ENCODE measurements at places on chromosomes 5 and 9. TPM values are rescaled to one million over a fixed set of nuclear protein-coding genes. Genes with fewer than 3 reads are reported as not detected.

GRCh38 chr9:123250504-123250903, 17.9 kb downstream of the STRBP start:
- no peaks in the 10 kb centered on the region for H3K4me1 ChIP-seq
- no peak overlapping the region for H3K4me3 ChIP-seq
- DNase-seq, result no peak

The LHX3 gene
- not detected for total RNA-seq

The LRRTM2 gene
- total RNA-seq, result 1.3 TPM

DNA sequence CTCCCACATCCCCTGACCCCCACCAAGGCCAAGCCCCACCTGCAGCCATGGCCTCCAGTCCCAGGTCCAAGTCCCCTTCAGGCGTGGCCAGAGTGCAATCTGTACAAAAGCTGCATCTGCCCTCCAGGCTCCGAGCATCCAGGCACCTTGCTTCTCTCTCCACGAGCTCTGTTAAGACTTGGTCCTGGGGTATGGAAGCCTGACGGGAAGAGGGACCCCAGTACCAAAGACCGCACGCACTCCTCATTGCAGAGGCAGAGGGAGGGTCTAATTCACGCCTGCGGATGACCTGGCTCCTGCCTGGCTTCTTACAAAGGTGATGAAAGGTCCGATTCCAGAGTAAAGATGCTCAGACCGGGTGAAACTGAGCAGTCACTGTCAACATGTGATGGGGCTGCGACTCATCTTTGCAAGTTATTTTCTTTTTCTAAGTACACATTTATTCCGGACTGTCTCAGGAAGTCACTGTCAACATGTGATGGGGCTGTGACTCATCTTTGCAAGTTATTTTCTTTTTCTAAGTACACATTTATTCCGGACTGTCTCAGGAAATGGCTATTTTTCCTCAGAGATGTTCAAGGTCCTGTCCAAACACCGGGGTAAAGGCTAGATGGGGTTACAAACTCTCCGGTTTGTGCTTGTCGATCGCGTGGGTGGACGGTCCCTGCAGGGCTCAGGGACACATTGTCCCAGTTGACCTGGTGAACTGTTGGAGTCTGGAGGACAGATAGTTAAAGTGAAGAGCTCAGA, 252.0 kb upstream of the IRX4 start:
- peak; percentile 46 for DNase-seq
- H3K4me3 ChIP-seq, result no peak overlapping the region

The MAP3K1 gene
- 10.3 TPM for total RNA-seq

The STPG3 gene
- total RNA-seq, result not detected

DNA sequence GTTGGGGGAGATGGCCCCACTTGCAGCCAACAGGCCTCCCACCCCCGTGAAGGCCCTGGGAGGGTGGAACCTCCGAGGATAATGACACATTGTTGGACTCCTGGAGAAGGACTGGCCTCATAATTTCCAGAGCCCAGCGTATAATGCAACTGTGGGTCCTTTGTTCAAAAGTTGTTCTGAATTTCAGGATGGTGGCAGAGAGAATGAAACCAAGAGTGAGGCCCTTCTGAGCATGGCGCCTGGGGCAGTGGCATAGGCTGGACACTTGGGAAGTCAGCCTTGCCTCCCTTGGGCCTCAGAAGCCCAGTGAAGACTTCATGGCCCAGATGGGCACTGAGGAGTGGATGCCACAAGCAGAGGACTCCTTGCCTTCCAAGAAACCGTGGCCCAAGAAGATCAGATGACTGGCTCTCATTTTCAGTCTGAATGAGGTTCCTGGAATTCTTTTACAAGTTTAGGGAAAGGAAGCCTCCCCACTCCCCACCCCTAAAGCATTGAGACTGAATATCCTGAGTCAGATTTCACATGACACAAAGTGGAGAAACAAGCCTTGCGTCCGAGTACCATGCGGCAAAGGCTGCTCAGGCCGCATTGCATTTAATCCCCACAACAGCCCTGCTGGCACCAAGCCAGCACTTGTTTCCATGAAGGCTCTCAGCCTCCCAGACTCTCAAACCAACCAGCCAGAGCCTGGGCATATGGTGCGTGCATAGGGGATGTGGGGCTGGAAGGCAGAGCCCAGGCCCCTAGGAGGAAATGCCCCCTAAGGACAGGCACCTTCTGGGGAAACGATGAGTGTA, 96.7 kb upstream of the SMIM23 start:
- no peak overlapping the region for H3K27ac ChIP-seq
- H3K4me3 ChIP-seq, result no peak overlapping the region
- no peak for DNase-seq
- H3K36me3 ChIP-seq, result no peaks in the 10 kb centered on the region
- H3K4me1 ChIP-seq, result no peaks in the 10 kb centered on the region

The LRRC14B gene
- total RNA-seq, result not detected

DNA sequence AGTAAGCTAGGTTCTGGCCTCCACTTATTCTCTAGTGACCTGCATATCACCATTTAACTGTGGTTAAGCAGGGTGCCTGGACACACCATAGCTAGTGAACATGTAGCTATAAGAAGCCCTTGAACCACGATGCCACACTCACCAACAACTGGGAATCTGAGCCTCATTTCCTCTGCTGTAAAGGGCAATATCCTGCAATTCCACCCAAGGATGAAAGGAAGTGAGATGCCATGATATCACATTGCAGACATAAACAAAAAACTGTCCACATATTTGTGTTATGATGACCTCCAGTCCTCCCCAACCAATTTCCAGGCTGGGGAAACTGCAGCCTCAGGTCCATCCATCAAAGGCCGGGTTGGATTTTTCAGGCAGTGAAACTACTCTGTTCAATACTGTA, 10.4 kb downstream of the TNIP1 start:
- H3K36me3 ChIP-seq, result peaks cover 3% of the 10 kb centered on the region
- no peaks in the 10 kb centered on the region for H3K27me3 ChIP-seq
- DNase-seq, result no peak
- H3K27ac ChIP-seq, result no peak overlapping the region

DNA sequence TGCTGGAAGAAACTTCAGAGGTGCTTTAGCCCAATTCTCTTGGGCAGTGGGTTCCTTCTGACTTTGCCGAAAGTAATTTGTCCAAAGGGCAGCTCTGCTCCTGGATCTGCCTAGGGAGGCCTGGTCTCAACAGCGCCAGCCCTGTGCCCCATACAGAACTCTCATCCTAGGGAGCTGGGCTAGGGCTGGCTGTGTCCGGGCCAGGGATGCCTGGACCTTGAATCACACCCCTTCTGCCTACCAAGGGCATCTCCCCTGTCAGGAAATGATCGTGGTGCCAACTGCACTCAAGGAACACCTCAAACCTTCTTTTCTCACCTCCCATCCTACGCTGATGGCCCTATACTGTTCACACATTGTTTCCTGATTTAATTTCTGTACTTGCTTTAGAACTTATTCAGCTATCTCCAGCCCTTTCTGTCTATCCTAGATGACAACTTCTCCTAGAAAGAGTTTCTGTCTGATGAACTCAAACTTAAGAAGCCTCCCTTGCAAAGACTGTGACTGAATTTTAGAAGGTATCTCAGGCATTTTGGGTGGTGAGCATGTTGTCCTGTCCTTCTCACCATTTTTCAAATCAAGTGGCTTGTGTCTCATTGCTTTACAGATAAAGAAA, 37.4 kb upstream of the NFIB start:
- H3K27me3 ChIP-seq, result peaks cover 28% of the 10 kb centered on the region
- H3K27ac ChIP-seq, result no peak overlapping the region
- no peak overlapping the region for H3K4me3 ChIP-seq
- no peak for DNase-seq
- no peaks in the 10 kb centered on the region for H3K4me1 ChIP-seq

- H3K36me3 ChIP-seq, result no peaks in the 10 kb centered on the region
- H3K27me3 ChIP-seq, result no peaks in the 10 kb centered on the region
- peak; percentile 61 for DNase-seq
- H3K4me1 ChIP-seq, result no peaks in the 10 kb centered on the region
Observed at GRCh38 chr9:115395511-115396021, 277.6 kb upstream of the TNC start.

GRCh38 chr5:135094339-135095051, 60.5 kb upstream of the PITX1 start:
- H3K27me3 ChIP-seq, result peaks cover 4% of the 10 kb centered on the region
- no peak for DNase-seq
- H3K27ac ChIP-seq, result no peak overlapping the region

The TIGD6 gene
- total RNA-seq, result 8.7 TPM

DNA sequence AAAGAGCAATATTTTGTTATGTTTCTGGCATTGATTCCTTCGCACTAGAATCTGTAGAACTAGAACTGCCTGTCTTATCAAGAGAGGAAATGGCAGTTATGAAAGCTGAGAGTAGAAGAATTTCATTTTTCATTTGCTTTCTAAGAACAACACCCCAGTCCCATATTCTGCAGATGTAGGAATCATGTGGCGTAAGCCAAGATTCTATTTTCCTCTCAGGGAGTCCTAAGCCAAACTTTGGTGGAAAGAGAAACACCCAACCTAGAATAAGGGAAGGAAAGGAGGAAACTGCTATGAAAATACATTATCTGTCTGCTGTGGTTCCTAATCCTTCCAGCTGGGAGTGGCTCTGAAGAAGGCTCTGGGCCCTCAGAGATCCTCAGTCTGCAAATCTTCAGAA, 1176.9 kb upstream of the C9orf72 start:
- H3K4me3 ChIP-seq, result no peak overlapping the region
- DNase-seq, result no peak
- no peaks in the 10 kb centered on the region for H3K27me3 ChIP-seq
- no peaks in the 10 kb centered on the region for H3K36me3 ChIP-seq

DNA sequence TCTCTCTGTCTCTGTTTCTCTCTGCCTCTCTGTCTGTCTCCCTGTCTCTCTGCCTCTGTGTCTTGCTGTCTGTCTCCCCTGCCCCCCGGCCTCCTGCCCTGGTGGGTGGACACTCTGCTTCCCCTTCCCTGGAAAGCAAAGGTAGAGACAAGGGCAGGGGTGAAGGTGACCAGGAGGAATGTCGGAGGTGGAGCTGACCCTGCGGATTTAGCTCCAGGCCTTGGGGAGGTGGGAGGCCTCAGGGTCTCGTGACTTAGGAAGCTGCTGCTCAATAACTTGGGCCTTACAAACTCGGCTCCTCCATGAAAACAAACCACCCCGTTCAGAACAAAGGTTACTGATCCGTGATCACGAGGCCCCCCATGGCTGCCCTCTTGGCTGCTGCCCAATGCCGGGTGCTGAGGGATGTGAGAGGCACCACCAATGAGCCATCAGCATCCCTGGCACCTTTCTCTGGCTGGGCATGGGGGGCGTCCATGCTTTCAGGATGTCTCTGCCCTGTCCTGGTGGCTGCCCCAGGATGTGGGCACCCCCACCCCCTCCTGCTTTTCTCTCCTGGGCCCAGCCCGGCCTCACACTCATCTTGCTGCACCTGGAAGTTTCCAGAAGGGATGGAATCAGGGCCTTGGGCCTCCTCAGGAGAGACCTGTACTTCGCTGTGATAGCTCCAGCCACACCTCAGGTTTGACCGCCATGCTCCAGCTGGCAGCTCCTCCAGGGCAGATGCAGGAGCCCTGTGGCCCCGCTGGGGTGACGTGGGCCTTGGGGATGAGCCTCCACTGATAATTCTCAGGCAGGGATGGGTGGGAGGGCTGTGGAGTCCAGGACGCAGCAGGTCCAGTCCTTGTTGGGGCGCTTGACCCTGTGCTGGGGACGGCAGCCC, 14.8 kb upstream of the SLC6A19 start:
- H3K36me3 ChIP-seq, result no peaks in the 10 kb centered on the region
- H3K27ac ChIP-seq, result no peak overlapping the region

DNA sequence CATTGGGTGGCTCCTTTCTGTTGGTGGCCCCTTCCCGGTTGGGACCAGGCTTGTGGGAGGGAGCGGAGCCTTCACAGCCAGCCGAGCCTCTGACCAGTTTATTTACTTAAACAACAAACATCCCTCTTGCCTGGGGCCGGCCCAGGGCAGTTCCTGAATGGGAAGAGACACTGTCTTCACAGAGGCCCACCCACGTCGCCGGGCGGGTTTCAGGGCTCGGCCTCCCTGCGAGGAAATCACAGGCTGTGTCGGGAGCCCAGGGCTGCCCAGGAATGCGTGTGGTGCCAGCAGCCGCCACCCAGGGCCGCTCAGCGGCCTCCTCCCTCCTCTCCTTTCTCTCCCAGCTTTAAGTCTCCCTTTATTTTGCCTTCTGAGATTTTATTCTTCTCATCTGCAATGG, 132.5 kb downstream of the HSD17B3 start:
- no peak overlapping the region for H3K4me3 ChIP-seq
- H3K27me3 ChIP-seq, result peaks cover 2% of the 10 kb centered on the region

GRCh38 chr5:108747774-108748400, at the start of gene FER:
Gene FER (plus strand): TSS chr5:108747897. CDS start chr5:108798183, 50,286 bp downstream.
- H3K27me3 ChIP-seq, result no peaks in the 10 kb centered on the region
- no peaks in the 10 kb centered on the region for H3K36me3 ChIP-seq
- H3K4me3 ChIP-seq, result peak within 1 kb of the TSS; percentile 80
- H3K4me1 ChIP-seq, result peaks cover 2% of the 10 kb centered on the region
- DNase-seq, result peak; percentile 95

GRCh38 chr9:126297661-126298060, 29.0 kb upstream of the MVB12B start:
- DNase-seq, result no peak
- no peaks in the 10 kb centered on the region for H3K4me1 ChIP-seq
- H3K4me3 ChIP-seq, result no peak overlapping the region
- H3K27ac ChIP-seq, result no peak overlapping the region
- H3K27me3 ChIP-seq, result no peaks in the 10 kb centered on the region
- no peaks in the 10 kb centered on the region for H3K36me3 ChIP-seq

The SPATA31D4 gene
- not detected for total RNA-seq

DNA sequence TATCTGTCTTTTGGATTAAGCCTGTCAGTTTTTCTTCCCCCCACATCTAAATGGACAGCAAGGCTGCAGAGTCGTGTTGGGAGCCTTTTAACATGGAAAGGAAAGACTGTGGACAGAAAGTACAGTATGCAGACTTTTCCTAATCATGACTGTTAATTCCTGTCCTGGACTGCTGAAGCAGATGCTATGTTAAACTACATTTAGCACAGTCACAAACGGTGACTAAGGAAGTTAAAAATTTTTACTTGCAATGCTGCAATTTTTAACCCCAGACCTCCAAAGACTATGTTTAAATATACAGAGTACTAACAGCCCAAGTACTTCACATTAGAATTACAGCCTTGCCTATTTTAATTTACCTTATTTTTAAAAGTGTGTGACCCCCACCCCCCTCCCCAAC, 51.8 kb downstream of the ELAVL2 start:
- H3K36me3 ChIP-seq, result no peaks in the 10 kb centered on the region
- no peak overlapping the region for H3K4me3 ChIP-seq
- H3K27me3 ChIP-seq, result no peaks in the 10 kb centered on the region
- no peak for DNase-seq
- no peak overlapping the region for H3K27ac ChIP-seq

DNA sequence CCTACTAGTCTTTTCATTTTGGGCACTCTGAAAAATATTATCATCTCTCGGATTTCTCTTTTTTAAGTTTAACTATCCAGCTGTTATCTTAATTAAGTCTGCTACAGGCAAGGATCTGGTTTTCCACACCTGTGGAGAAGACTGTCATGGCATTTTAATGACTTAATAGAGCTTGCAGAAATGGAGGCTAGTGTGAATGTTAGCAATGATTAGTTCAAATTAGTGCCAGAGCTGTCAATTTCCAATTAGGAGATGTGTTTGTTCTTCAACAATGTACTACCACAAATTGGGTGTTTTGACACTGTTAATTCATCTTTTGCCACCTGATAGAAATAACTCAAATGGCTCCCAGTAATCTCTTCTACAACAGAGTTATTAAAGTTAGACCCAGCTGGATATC, 2023.0 kb upstream of the CDH9 start:
- no peaks in the 10 kb centered on the region for H3K27me3 ChIP-seq
- H3K36me3 ChIP-seq, result no peaks in the 10 kb centered on the region
- no peak overlapping the region for H3K27ac ChIP-seq
- no peak for DNase-seq
- no peak overlapping the region for H3K4me3 ChIP-seq

All from fibroblast of lung (primary cell).